ENCODE measurements at places on chromosomes 11 and 22.

DNA sequence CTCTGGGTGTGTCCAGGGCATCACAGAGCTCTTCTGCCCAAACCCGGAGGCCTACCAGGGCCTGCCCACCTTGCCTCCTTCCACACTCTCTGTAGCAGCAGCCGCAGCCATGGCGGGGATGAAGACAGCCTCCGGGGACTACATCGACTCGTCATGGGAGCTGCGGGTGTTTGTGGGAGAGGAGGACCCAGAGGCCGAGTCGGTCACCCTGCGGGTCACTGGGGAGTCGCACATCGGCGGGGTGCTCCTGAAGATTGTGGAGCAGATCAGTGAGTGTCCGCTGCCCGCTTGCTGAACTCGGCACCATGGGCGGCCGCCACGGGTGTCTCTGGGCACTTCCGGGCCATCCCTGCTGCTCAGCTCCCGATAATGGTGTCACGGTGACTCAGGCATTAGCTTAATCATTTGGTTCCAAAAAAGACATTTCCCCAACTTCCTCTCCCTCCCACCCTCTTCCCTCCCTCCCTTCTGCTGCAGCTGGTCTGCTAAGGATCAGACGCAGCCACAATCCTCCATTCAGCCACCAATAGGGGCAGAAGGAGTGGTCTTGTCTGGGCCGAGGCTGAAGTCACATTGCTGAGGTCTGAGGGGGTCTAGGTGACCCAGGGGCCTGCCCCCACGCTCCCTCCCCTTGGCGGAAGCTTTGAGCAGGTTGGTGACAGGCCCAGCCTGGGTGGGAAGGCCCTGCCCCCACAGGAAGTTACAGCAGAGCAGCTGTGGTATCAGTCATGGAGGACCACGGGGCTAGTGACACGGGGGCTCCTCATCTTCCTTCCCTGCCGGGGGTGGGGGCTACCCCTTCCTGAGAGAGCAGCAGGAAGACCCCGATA, 950 bp downstream of the FERMT3 start:
- DNase-seq: peak; percentile 85

DNA sequence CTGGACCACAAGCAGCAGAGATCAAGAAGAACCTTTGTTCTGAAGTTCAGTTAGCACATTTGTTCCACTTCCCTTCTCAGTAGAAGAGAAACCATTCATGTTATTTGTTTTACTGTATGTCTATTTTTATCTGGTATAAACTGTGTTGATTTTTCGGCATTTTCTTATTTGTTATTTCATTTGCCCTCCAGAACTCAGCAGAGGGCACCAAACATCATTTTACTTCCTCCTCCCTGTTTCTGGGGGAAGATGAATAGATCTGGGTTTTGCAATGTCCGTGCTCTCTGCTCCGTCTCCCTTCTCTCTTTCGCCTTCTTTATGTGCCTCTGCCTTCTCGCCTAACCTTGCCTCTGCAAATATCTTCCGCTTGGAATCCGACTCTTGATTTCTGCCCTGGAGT, 366.9 kb downstream of the NTM start:
- DNase-seq: no peak

GRCh38 chr22:41501209-41501608, 32.3 kb downstream of the ACO2 start:
- DNase-seq: no peak

DNA sequence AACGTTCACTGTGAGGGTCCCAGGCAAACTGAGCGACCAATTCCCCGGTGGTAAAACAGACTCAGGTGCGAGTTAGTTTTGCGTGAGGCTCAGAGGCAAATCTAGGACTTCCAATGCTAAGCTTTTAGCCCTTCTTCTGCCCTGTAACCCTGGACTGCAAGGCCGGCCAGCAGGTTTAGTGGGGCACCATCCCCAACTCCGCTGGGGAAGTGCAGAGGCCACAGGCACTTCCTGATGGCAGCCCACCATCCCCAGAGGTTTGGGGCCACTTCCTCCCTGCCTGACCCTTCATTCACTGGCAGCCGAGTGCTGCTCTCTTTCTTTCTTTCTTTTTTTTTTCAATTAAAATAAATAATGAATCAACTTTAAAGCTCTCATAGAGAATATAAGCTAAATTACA, 124.6 kb upstream of the B3GAT1 start:
- no peak for DNase-seq

DNA sequence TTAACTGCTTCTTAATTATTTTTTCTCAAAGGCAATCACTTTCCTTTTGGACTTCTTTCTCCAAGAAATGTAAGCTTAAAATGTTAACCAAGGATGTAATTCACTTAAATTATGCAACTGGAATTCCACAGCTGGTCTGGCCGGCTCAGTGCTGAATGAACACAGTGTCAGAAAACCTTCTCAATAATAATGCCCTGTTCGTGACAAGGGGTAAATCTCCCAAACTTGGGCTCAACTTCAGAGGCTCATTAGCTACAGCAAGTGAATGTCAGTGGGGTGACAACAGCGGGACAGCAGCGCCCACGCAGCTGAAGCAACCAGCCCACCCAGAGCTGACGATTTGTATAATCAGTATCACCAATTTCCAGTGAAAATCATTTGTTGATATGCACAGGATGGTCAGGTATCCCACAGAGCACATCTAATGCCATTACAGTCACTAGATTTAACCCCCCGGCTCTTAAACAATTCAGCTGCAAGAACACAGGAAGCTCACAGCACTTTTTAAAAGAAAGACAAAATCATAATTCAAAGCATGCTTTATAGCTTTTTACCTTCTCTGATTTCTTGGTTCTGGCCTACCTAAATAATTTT, 704.8 kb downstream of the DLG2 start:
- DNase-seq: no peak

DNA sequence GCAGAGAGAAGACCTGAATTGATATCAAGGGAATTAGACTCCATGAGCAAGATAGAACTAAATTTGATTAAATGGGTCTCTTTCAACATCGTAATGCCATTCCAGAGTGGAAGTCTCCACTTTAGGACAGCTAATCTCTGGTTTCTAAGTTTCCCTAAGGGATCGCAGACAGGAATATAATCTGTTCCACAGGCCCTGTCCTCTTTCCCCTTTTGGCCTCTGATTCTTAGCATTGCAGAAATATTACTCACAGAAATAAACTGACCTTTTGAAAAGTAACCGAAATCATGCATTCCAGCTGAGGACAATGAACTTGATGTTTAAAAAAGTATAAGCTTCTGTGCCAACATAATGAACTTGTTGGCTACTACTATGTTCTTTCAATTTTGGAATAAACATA, 227.8 kb downstream of the ETS1 start:
- DNase-seq: no peak

GRCh38 chr11:28401446-28401845, 293.3 kb downstream of the METTL15 start:
- DNase-seq: no peak

DNA sequence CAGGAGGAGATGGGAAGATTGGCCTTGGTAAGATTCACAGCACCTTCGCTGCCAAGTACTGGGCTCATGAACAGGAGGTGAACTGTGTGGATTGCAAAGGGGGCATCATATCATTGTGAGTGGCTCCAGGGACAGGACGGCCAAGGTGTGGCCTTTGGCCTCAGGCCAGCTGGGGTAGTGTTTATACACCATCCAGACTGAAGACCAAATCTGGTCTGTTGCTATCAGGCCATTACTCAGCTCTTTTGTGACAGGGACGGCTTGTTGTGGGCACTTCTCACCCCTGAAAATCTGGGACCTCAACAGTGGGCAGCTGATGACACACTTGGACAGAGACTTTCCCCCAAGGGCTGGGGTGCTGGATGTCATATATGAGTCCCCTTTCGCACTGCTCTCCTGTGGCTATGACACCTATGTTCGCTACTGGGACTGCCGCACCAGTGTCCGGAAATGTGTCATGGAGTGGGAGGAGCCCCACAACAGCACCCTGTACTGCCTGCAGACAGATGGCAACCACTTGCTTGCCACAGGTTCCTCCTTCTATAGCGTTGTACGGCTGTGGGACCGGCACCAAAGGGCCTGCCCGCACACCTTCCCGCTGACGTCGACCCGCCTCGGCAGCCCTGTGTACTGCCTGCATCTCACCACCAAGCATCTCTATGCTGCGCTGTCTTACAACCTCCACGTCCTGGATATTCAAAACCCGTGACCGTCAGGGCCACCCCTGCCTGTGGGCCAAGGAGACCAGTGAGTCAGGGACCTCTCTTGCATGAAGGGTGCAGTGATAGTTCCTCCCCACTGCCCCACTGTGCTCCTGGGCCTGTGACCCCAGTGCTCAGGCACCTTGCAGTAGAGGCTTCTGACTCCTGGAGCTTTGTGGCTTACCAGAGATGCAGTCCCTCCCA, 83.6 kb downstream of the BCR start:
- DNase-seq: peak; percentile 57

DNA sequence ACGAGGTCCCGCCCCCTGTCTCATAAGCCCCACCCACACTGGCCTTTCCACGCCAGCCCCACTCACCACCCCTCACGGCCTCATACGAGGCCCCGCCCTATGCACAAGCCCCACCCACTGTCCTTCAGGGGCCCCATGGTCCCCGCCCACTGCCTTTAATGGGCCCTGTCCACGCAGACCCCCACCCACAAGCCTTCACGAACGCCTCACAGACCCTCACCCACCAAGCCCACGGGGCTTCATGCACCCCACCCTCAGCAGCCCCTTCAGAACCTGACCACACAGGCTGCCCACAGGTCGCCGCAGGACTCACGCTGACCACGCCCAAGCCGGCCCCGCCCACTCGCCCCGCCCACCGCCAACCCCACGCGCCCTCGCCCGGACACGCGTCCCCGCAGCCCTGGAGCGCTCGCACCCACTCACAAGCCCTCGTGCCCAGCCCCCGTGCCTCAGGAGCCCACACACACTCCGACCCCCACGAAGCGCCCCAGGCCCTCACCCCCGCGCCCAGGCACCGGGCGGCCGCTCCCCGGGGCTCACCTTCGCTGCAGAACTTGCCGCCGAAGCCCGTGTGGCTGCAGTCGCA, 10.5 kb downstream of the NRXN2 start:
- no peak for DNase-seq

All from activated CD8-positive, alpha-beta memory T cell treated with anti-CD3 and anti-CD28 coated beads, Interleukin-2, amount 50 U/mL, for 4 hours (primary cell).